ENCODE measurements at places on chromosomes 16 and 17.

GRCh38 chr17:83153681-83154310 is 74.4 kb downstream of the METRNL start:
- no peak for DNase-seq

DNA sequence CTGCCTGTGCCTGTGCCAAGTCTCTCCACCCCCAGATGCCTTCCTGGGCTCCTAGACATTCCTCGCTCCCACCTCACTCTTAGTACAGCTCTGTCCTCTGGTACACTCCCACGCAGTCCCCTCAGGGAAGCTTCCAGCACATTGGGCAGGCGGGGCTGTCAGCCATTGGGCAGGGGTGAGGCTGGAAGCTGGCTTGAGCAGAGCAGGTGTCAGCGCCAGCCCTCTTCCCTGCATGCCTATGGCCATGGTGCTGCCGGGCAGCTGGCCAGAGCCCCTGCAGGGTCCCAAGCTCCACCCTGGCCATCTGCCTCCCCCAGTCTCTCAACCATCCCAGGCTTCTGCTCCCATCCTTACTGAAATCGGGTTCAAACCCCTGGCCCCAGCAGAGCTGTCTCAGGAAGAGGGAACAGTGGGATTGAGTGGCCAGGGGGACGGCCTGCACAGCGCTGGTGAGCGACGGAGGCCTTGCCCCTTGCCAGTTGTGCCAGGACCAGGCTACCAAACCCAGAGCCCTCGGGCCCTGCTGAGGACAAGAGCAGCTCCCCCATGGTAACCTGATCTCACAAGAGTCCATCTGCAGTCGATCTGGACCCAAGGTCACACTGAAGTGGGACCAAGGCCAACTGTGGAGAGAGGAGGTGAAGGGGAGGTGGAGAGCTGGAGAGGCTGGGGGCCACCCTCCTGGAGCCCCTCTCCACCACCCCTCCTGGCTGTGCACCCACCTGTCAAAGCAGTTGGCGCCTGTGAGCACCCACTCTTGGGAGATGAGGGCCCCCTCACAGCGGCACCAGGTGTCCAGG is 2.4 kb upstream of the B9D1 start:
- no peak for DNase-seq

DNA sequence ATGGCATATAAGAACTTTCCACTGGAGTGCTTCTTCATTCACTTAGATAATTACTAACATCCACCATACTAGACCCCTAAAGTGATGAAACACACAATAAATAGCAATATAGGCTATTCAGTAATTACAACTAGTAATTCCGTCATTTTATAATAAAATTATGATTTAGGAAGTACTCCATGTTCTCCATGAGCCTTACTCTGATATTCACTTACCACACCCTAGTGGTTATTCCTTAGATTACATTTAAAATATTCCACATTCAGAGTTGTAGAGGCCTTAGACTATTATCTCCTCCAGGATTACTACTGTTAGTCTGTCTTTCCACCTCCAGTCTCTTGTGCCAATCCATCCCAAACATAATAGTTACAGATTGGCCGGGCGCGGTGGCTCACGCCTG is 62.4 kb downstream of the STH start:
- DNase-seq = no peak

DNA sequence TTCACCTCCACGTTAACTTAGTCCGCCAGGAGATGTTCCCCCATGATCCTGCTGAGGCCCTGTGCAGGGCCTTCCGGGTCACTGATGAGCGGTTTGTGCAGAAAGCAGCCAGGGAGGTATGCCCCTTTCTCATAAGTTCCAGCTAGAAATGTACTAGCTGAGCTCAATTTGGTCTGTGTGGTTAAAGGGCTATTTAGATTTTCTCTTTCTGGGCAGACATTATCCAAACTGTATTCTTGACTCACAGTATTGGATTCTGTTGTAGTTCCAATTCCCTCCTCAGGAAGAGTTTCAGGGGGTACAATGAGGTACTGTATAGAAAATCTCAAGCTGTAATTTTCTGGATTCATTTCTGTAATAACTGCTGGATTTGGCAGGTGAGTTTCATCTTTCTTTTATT is 137.1 kb downstream of the TRIM37 start:
- DNase-seq = no peak

- DNase-seq = no peak
These were observed 14.3 kb upstream of the NUBP1 start for GRCh38 chr16:10729104-10730048.

DNA sequence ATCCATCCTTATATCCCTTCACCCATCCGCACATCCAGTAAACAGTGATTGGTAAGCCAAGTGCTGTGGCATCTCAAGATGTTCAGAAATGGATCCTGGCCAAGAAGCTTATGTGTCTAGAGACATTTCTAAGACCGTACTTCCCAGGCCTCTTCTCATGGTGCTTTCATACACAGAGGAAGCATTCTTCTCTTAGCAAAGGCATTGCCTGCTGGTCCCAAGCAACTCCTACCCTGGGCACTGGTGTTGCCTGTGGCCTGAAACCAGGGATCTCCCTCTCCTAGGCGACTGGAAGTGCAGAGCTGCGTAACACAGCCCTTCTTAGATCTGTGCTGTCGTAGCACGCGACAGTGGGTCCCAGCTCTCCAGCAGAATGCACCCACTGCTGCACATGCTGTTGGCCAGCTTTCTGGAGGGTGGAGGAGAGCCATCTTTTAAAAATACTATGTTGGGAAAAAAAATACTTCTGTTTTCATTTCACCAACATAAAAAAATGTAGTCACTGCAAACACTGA is 182.9 kb downstream of the CCDC182 start:
- no peak for DNase-seq

DNA sequence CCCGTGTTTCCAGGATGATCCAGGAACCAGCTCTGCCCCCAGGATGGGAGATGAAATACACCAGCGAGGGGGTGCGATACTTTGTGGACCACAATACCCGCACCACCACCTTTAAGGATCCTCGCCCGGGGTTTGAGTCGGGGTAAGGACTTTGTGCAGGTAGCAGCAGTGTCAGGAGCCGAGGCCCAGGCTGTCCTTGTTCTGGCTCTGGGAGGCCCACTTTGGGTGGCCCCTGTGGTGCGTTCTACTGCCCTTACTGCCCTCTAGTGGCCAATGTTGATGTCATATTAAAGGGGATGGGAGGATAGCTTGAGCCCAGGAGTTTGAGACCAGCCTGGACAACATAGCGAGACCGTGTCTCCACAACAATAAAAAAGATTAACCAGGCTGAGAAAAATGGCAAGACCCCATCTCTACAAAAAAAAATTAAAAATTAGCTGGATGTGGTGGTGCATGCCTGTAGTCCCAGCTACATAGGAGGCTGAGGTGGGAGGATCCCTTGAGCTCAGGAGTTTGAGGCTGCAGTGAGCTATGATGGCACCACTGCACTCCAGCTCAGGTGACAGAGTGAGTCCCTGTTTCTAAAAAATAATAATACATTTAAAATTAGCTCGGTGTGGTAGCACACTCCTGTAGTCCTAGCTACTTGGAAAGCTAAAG is 20.9 kb upstream of the CLEC18A start:
- DNase-seq = peak; percentile 16

GRCh38 chr16:28067604-28068379 is 4.3 kb upstream of the GSG1L start:
- DNase-seq = no peak

GRCh38 chr17:48954300-48954755 is 9.7 kb upstream of the SNF8 start:
- DNase-seq = no peak

DNA sequence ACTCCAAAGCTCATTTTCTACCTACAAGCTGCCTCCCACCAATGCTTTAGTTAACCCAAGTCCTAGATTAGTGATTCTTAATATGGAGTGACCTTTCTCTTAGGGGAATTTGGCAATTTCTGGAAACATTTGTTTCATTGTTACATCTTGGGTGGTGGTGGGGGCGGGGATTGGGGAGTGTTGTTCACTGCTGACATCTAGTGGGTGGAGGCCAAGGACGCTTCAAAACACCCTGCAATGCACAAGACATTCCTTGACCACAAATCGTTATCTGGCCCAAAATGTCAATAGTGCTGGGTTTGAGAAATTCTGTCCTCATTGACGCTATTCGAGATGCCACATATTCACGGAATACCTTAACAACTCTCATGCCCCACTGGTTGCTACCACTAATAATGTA is 282.9 kb downstream of the RBFOX1 start:
- no peak for DNase-seq

GRCh38 chr16:89332902-89333245 is 115.4 kb downstream of the ZNF778 start:
- no peak for DNase-seq

- DNase-seq = no peak
These were observed 284.9 kb downstream of the SOX9 start for GRCh38 chr17:72405662-72406230.

- DNase-seq = no peak
These were observed 64.5 kb upstream of the CIBAR2 start for GRCh38 chr16:85176541-85177447.

DNA sequence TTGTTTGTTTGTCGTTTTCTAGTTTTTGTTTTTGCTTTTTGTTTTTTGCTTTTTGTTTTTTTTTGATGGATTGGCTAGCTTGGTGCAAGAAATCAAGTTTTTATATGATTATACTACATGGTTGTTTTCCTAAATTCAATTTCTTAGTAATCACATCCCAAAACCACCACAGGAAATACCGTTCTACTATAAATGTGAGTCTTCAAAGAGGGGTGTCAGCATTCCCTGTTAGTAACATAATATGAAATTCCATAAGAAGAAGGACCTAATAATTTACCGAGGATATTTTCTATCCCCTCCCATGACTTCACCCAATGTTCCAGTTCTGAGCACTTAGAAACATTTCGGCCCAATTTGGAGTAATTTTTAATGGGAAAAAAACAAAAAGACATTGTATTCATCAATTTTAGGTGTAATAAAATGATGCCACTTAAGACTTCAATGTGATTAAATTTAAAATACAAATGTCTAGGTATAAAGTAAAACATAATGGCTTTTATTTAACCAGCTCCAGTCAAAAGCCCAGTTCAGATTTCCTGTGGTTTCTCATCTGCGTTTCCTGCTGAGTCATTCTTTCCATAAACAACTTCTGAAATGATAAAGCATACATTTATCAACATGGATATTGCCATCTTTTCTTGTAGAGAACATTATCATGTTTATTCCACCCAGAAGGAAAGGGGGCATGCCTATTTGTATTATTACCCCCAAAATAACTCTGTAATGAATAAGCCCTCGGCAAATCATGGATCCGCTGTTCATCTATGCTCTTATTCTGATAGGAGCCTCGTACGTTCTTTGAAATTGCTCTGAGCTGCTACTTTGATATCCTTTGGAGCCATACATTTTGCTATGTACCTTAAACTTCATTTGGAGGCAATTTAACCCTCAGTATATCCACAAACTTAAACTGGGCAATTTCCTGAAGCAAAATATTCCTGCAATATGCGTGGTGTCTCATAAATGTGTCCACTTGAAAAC is 28.1 kb downstream of the HSBP1 start:
- no peak for DNase-seq

DNA sequence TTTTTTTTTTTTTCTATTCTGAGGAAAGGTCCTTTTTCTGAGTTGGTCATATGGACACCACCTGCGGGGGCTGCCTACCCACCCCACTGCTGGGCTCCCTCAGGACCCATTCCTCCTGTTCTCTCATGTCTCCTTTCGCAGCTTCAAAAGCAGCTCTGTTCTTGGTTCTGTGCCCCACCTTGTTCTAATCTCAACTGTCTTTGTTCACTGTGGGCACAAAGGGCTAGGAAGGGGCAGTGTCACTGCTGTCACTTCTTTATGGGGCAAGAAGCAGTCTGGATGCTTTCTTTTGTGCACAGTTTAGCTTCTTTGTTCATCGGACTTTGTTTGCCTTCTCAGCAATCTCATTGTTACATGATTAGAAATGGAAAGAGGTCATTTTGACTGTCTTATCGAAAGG is 7.1 kb downstream of the GOSR2 start:
- DNase-seq = no peak

DNA sequence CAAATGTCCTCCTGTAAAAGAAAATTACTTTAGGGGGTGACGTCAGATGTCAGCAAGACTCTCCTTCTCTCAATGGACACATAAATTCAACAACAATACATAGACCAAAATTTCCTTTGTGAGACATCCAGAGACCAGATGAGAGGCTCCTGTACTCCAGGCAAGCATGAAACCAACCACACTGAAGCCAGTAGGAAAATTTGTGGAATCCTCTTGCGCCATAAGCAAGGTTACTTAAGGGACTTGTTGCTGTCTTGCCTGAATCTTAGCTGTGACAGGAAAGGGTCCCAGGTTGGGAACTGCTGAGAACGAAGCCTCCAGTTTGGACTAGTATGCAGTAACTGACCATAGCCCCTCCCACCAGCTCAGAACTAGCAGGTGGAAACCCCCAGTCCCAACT is 56.0 kb downstream of the CEP112 start:
- no peak for DNase-seq

DNA sequence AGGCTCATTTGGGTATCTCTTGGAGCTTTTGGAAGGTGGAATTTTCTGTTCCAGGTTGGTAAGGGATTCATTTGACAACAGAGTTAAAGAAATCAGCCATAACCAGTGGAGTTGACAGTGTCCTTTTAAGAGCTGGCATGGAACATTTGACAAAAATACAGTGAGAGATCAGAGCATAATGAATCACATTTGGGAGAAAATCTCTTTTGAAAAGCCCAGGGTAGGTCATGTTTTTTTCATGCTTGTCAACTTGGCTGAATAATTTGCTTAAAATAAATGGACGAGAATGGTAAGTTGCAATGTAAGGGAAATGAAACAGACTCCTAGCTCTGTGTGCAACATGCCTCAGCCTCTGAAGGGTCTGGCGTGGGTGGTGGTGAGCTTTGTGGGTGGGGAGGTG is 235.3 kb upstream of the N4BP1 start:
- no peak for DNase-seq

DNA sequence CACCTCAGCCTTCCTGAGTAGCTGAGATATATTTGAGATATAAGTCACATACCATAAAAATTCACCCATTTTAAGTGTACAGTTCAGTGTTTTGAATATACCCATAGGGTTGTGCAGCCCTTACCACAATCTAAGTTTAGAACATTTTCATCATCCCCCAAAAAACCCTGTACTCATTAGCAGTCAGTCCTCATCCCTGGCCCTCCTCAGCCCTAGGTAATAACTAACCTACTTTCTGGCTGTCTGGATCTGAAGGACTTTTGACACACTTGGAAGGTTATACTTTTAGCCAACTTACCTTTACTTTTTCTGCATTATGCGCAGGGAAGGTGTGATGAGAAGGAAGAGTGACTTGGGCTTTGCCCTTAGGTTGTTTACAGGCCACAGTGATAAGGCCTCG is 4.0 kb upstream of the PLEKHG4 start:
- DNase-seq = no peak

DNA sequence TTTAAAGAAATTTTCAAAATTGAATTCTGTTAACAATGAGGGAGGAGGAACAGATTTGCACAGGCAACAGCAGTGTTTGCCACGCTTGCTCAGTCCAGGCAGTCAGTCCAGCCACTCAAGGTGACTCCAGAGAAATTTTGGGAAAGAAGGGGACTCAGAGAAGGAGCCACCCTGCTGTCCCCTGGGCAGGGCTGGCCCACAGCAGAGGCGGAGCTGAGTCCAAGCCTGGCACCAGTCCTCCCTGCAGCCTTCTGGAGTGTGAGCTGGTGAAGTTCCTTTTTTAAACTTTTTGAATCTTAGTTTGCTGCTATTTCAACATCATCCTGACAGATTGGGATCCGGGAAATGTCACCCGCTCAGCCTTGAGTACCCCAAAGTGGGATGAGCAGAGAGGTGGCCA is 14.5 kb upstream of the SLC47A2 start:
- no peak for DNase-seq

Measured in activated CD4-positive, alpha-beta T cell treated with anti-CD3 and anti-CD28 coated beads, Interleukin-2, amount 50 U/mL, for 4 hours (primary cell).